ENCODE measurements at places on chromosomes 12 and 14. TPM values are rescaled to one million over a fixed set of nuclear protein-coding genes. Genes with fewer than 3 reads are reported as not detected.

MIPOL1 gene
- total RNA-seq = 3.8 TPM

KRT75 gene
- not detected for total RNA-seq

- H3K4me1 ChIP-seq = no peaks in the 10 kb centered on the region
- no peaks in the 10 kb centered on the region for H3K36me3 ChIP-seq
- peak overlapping the region; percentile 12 for H3K27ac ChIP-seq
- peak; percentile 53 for DNase-seq
- H3K27me3 ChIP-seq = no peaks in the 10 kb centered on the region
Observed at GRCh38 chr12:47808050-47808449, 11.7 kb downstream of the HDAC7 start.

- no peak for DNase-seq
- no peaks in the 10 kb centered on the region for H3K36me3 ChIP-seq
- H3K27ac ChIP-seq = no peak overlapping the region
- no peaks in the 10 kb centered on the region for H3K27me3 ChIP-seq
Observed at GRCh38 chr12:2769866-2770533, 24.8 kb upstream of the FKBP4 start.

GRCh38 chr12:96241846-96242256 lies 47.7 kb downstream of the ELK3 start:
- DNase-seq = no peak
- H3K4me3 ChIP-seq = no peak overlapping the region
- no peaks in the 10 kb centered on the region for H3K4me1 ChIP-seq
- no peaks in the 10 kb centered on the region for H3K27me3 ChIP-seq
- no peaks in the 10 kb centered on the region for H3K36me3 ChIP-seq

GRCh38 chr14:100131181-100131580 lies 28.3 kb downstream of the DEGS2 start:
- no peaks in the 10 kb centered on the region for H3K4me1 ChIP-seq
- H3K36me3 ChIP-seq = peaks cover 59% of the 10 kb centered on the region
- H3K27me3 ChIP-seq = no peaks in the 10 kb centered on the region
- no peak overlapping the region for H3K27ac ChIP-seq

DNA sequence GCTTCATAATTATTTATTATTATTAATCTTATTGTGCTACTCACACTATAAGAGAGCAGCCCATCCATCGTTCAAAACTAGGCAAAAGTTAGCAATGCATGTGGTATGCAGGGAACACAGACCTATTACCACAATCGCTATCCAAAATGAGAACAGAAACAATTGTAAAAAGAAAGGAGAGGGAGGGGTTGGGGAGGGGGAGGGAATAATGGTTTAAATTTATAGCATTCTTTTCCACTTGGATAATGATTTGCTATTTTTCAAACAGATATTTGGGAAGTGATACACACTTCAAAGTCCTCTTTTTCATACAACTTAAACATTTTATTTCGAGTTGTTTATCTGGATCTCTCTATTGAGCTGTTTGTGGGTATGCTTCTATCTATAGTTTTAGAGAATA lies 248.6 kb upstream of the SOX5 start:
- no peak for DNase-seq
- no peak overlapping the region for H3K4me3 ChIP-seq
- H3K36me3 ChIP-seq = no peaks in the 10 kb centered on the region
- no peaks in the 10 kb centered on the region for H3K27me3 ChIP-seq
- no peaks in the 10 kb centered on the region for H3K4me1 ChIP-seq

All from right lobe of liver (tissue), 6 donors.